Activated CD8-positive, alpha-beta T cell treated with anti-CD3 and anti-CD28 coated beads, Interleukin-2, amount 10 ng/mL, durations not matched to agents 7 days and 5 days (primary cell): ENCODE measurements at places on chromosomes 5 and 9. TPM values are rescaled to one million over a fixed set of nuclear protein-coding genes. Genes with fewer than 3 reads are reported as not detected.

SNX18 gene
- total RNA-seq = 19.3 TPM

PRR16 gene
- total RNA-seq = not detected

- H3K4me1 ChIP-seq = peaks cover 20% of the 10 kb centered on the region
- H3K27ac ChIP-seq = no peak overlapping the region
- H3K27me3 ChIP-seq = peaks cover 39% of the 10 kb centered on the region
- no peaks in the 10 kb centered on the region for H3K36me3 ChIP-seq
- peak; percentile 30 for DNase-seq
These were observed 591 bp downstream of the ABCA1 start for GRCh38 chr9:104927216-104927911.

- peaks cover 50% of the 10 kb centered on the region for H3K36me3 ChIP-seq
- DNase-seq = no peak
- no peak overlapping the region for H3K4me3 ChIP-seq
- H3K27ac ChIP-seq = no peak overlapping the region
- H3K27me3 ChIP-seq = peaks cover 2% of the 10 kb centered on the region
These were observed 128.9 kb downstream of the SUSD1 start for GRCh38 chr9:112046181-112046580.
